H1 (cell line): ENCODE measurements at places on chromosomes 5 and 9. TPM values are rescaled to one million over a fixed set of nuclear protein-coding genes. Genes with fewer than 3 reads are reported as not detected.

GRCh38 chr5:87127956-87128687 lies 139.6 kb upstream of the RASA1 start:
- H3K27ac ChIP-seq, result no peak overlapping the region
- H3K4me3 ChIP-seq, result no peak overlapping the region

- H3K27me3 ChIP-seq, result no peaks in the 10 kb centered on the region
- no peak overlapping the region for H3K4me3 ChIP-seq
- H3K36me3 ChIP-seq, result no peaks in the 10 kb centered on the region
Measured at GRCh38 chr5:143573568-143574170, 170.2 kb upstream of the NR3C1 start.

DNA sequence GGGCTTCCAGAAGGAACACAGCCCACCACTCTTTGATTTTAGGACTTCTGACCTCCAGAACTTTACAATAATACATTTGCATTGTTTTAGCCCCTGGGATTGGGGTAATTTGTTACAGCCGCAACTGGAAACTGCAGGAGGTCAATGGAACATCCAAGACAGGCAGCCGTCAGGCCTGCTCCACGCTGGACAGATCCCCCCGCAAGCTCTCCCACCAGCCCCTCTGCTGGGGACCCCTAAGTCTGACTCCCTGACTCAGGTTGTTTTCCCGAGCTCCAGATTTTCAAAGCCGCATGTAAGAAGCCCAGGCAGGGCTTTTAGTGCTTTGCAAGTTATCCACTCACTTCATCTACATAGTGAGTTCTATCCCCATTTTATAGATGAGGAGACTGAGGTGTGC lies 127.6 kb downstream of the PAX5 start:
- no peak overlapping the region for H3K4me3 ChIP-seq
- H3K27ac ChIP-seq, result no peak overlapping the region
- no peaks in the 10 kb centered on the region for H3K4me1 ChIP-seq
- H3K27me3 ChIP-seq, result no peaks in the 10 kb centered on the region
- DNase-seq, result no peak
- no peaks in the 10 kb centered on the region for H3K36me3 ChIP-seq

Gene PHYHD1
- total RNA-seq, result 14.1 and 18.1 TPM in 2 replicates

- no peaks in the 10 kb centered on the region; the same call in 1 of the 2 replicates for H3K36me3 ChIP-seq
- no peak overlapping the region for H3K27ac ChIP-seq
- no peak overlapping the region for H3K4me3 ChIP-seq
- DNase-seq, result peak; percentile 16
- peaks cover 4% of the 10 kb centered on the region for H3K4me1 ChIP-seq
Measured at GRCh38 chr9:94829380-94830070, 103.0 kb downstream of the AOPEP start.

- no peak for DNase-seq
- no peak overlapping the region for H3K4me3 ChIP-seq
- no peaks in the 10 kb centered on the region for H3K36me3 ChIP-seq
- no peak overlapping the region for H3K27ac ChIP-seq
Measured at GRCh38 chr9:70480405-70480980, 66.0 kb upstream of the KLF9 start.

DNA sequence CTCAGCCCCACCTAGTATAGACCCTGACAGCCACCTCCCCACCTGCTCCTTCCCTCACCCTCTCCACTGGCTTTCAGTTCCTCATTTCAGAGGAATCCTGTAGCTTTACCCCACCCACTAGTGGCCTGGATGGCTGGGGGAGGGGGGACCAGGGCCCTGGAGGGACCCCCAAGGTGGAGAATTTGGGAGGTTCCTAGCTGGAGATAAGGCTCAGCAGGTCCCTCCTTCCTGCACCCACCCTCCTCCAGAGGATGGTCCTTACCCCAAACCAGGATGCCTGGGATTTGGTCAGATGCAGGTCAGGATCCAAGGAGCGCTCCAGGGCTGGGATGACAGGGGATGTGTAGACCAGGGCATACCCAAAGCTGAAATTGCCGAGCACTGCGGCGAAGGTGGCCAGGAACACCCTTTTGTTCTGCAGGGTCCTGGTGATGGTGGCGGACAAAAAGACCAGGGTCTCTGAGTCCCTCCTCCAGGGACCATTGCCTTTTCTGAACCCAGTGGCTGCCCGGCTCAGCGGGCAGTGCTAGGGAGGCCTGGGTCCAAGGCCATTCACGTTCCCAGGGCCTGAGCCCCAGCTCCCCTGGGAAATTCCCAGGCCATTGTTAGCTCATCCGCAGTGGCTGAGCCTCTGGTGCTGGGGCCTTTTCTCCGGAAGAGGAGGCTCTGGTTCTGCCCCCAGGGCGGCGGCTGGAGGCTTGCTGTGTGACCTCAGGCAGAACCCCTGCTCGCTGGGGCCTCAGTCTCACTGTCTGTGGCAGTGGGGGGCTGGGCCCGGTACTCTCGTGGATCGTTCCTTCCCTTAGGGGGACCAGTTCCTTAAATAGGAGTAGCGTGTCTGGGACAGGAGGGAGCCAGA lies 678 bp downstream of the SLC2A6 start:
- H3K27ac ChIP-seq, result no peak overlapping the region
- H3K4me3 ChIP-seq, result peak overlapping the region; percentile 52
- H3K36me3 ChIP-seq, result peaks cover 5% of the 10 kb centered on the region; the same call in 1 of the 2 replicates
- DNase-seq, result no peak
- no peaks in the 10 kb centered on the region; the same call in none of the 2 replicates for H3K4me1 ChIP-seq
- no peaks in the 10 kb centered on the region for H3K27me3 ChIP-seq

Gene ZNF474
- total RNA-seq, result not detected in 2 replicates

DNA sequence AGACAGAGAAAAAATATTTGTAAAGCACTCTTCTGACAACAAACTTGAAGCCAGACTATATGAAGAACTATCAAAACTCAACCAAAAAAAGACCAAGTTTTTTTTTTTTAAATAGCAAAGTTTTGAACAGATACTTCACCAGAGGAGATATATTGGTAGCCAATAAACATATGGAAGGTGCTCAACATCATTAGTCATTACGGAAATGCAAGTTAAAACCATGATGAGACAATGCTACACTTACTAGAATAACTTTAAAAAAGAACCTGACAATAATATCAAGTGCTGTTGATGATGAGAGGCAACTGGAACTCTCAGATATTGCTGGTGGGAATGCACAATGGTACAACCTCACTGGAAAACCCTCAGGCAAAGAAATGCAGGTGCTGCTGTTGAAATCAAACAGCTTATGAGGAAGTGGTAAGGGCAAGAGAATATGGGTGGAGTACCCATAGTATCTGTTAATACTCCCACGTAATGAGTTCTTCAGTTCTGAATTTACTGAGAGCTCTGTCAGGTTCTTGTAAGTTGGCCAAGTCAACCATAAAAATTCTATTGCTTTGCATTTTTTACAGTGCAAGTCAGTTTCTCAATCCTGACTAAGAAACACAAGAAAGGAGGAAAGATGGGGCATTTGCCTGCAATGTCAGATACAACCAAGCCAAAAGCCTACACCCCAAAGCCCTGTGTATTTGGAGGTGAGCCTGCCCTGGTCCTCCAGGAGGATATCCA lies 87.3 kb upstream of the GNAQ start:
- H3K36me3 ChIP-seq, result no peaks in the 10 kb centered on the region
- no peak overlapping the region for H3K4me3 ChIP-seq
- no peaks in the 10 kb centered on the region for H3K27me3 ChIP-seq
- no peak for DNase-seq
- H3K27ac ChIP-seq, result no peak overlapping the region

- no peak overlapping the region for H3K27ac ChIP-seq
- H3K4me3 ChIP-seq, result no peak overlapping the region
- no peaks in the 10 kb centered on the region for H3K4me1 ChIP-seq
- no peaks in the 10 kb centered on the region for H3K27me3 ChIP-seq
Measured at GRCh38 chr9:20980832-20981455, 50.5 kb downstream of the HACD4 start.

DNA sequence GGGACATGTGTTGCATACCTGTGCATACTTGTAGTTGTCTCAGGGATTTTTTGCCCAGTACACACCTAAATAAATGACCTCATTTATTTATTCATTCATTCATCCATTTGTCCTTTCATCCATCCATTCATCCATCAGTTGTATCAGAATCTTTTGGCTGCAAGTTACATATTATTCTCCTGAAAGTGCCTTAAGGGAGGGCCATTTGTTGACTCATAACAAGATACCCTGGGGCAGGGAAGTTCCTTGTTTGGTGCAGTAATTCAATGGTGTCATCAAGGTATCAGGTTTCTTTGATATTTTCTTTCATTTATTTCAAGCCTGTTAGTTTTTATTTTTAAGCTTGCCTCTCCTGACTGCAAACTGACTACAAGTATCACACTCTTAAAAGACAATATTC lies 597.9 kb upstream of the TLE4 start:
- H3K4me3 ChIP-seq, result no peak overlapping the region
- H3K4me1 ChIP-seq, result no peaks in the 10 kb centered on the region; the same call in 1 of the 2 replicates
- H3K27me3 ChIP-seq, result no peaks in the 10 kb centered on the region
- no peak for DNase-seq
- no peaks in the 10 kb centered on the region for H3K36me3 ChIP-seq

GRCh38 chr9:29285818-29286217 lies 1712.5 kb upstream of the C9orf72 start:
- H3K4me1 ChIP-seq, result no peaks in the 10 kb centered on the region
- H3K27me3 ChIP-seq, result no peaks in the 10 kb centered on the region
- no peak for DNase-seq
- no peak overlapping the region for H3K4me3 ChIP-seq

- no peaks in the 10 kb centered on the region for H3K36me3 ChIP-seq
- no peaks in the 10 kb centered on the region for H3K27me3 ChIP-seq
- no peak overlapping the region for H3K4me3 ChIP-seq
- H3K27ac ChIP-seq, result no peak overlapping the region
Measured at GRCh38 chr9:101427957-101428655, 7.5 kb downstream of the ALDOB start.

DNA sequence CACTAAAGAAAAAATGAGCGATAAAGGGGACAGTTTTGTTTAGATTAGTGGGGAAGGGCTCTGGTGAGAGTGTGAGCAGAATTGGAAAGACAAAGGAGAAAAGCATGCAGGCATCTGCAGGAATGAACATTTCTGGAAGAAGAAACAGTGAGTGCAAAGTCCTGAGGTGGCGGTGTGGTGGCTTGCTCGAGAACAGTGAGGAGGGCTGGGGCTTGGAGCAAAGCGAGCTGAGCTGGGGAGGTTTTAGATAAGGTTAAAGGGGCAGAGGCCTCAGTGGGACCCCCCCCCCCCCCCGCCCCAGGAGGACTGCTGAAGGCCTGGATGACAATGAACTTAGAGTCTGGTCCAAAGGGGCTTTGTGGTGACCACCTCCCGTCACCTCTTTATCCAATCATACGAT lies 202.7 kb upstream of the MVB12B start:
- no peak overlapping the region for H3K27ac ChIP-seq
- H3K27me3 ChIP-seq, result no peaks in the 10 kb centered on the region
- no peak overlapping the region for H3K4me3 ChIP-seq
- H3K4me1 ChIP-seq, result no peaks in the 10 kb centered on the region; the same call in 1 of the 2 replicates

- no peaks in the 10 kb centered on the region for H3K4me1 ChIP-seq
- no peaks in the 10 kb centered on the region for H3K27me3 ChIP-seq
- H3K27ac ChIP-seq, result no peak overlapping the region
Measured at GRCh38 chr5:45162974-45163373, 354.2 kb downstream of the MRPS30 start.

DNA sequence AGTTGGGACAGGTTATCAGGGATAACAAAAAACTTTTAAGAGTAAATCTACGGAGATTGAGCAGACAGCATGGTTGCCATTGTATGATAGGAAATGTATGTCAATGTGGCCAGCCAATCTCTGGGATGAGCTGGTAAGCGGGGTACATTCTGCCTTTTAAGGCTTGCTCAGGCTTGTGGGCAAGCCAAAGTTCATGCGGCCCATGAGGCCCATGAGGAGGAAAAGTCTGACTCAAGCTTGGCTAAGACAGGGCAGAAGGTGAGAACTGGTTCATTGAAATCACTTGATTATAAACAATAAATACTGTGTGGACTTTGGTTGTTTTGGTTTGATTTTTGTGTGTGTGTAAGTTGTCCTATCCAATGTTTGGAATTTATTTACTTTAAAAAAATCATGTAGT lies 997.1 kb downstream of the DNAH5 start:
- H3K27me3 ChIP-seq, result no peaks in the 10 kb centered on the region
- no peaks in the 10 kb centered on the region for H3K4me1 ChIP-seq
- H3K4me3 ChIP-seq, result no peak overlapping the region

DNA sequence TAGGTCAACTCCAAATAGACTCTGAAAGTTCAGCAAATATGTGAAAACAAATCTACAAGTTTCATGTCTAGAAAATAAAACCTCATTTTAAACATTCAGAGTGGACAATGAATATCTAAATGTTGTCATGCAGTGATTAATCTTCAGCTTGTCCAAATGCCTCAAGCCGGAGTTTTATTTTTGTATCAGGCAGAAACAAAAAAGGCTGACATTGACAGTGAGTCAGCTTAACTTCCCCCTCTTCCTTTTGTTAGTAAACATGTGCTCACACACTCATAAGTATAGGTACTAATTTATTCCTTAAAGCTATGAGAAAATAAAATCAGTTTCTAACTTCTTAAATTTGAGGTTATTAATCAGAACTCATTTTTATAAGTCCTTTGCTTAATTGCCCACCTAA lies 467.9 kb upstream of the DAB2 start:
- no peaks in the 10 kb centered on the region for H3K27me3 ChIP-seq
- no peaks in the 10 kb centered on the region for H3K36me3 ChIP-seq
- H3K4me3 ChIP-seq, result no peak overlapping the region
- no peak overlapping the region for H3K27ac ChIP-seq
- H3K4me1 ChIP-seq, result no peaks in the 10 kb centered on the region
- no peak for DNase-seq

DNA sequence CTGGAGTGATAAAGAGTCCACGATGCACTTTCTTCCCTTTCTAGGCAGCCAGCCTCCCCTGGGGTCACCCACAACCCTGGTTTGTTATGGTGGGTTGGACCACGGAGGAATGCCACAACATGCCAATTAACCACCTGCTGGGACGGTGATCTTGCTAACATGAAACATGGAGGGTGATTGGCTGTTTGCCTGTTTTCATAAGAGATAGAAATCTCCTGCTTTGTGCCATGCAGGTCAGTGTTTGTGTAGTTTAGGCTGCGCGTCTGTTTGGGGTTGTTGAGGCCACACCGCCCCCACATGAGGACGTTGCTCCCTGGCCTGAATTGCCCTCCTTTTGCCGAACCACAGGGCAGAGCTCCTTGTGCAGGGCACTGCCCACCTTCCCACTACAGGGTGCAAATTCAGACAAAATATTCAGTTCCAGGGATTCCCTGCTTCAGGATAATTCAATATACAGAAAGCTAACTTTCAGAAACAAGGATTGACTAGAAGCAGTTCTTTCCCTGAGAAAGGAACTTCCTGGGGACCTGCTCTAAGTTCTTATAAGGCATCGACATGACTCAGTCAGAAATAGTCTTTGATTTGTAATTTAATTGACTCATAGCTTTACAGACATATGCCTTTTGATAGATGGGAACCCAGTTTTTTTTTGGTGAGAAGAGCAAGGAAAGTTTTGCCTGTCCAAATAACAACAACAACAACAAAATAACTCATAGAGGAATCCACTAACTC lies 427.6 kb downstream of the GADD45G start:
- no peak overlapping the region for H3K27ac ChIP-seq
- no peaks in the 10 kb centered on the region for H3K27me3 ChIP-seq
- no peak overlapping the region for H3K4me3 ChIP-seq
- DNase-seq, result peak; percentile 26
- no peaks in the 10 kb centered on the region for H3K36me3 ChIP-seq
